Stimulated activated CD4-positive, alpha-beta T cell treated with anti-CD3 and anti-CD28 coated beads, Interleukin-15, amount 100 ng/mL, for 1 hour (primary cell): ENCODE measurements at places on chromosomes 4 and X.

- no peak for DNase-seq
Observed at GRCh38 chr4:31124008-31124585, 403.9 kb downstream of the PCDH7 start.

- no peak for DNase-seq
Observed at GRCh38 chr4:76696109-76696508, 201.8 kb downstream of the SOWAHB start.

- no peak for DNase-seq
Observed at GRCh38 chr4:26126994-26127393, 193.8 kb upstream of the RBPJ start.

GRCh38 chr4:4752025-4752424 is 107.4 kb upstream of the MSX1 start:
- no peak for DNase-seq

- no peak for DNase-seq
Observed at GRCh38 chr4:66351761-66352160, 681.5 kb upstream of the EPHA5 start.

GRCh38 chr4:162959046-162959445 is 207.6 kb downstream of the NAF1 start:
- DNase-seq: no peak
